ENCODE measurements at places on chromosomes 16 and 17.

DNA sequence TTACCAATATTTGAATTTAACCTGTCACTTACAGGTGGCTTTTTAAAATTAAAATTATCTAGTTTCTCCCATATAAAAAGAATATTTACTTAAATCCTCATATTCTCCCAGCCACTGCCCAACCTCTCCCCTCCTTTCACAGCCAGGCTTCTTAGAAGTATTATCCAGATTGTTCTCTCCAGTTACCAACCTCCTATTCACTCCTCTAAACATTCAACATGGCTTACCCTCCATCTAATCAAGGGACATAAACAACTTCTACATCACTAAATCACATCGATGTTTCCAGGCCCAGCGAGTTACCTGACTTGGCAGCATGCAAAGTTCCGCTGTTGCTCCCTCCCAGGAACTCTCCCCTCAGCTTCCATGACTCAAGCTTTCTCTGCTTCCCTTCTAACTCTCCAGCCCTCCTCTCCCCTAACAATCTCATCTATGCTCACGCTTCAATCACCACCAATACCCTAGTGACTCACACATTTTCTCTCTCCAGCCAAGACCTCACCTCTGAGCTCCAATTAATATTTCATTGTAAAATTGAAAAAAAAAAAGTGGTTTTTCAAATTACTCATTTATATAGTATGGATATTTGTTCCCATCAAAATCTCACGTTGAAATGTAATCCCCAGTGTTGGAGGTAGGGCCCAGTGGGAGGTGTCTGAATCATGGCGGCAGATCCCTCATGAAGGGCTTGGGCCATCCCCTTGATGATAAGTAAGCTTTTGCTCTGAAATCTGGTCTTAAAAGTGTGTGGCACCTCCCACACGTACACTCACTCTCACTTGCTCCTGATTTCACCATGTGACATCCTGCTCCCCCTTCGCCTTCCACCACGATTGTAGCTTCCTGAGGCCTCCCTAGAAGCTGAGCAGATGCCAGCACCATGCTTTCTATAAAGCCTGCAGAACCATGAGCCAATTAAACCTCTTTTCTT, 88.5 kb downstream of the HELZ start:
- no peaks in the 10 kb centered on the region for H3K27me3 ChIP-seq
- peaks cover 20% of the 10 kb centered on the region for H3K4me1 ChIP-seq
- no peak overlapping the region for H3K4me3 ChIP-seq
- no peak overlapping the region for H3K27ac ChIP-seq
- DNase-seq, result no peak

DNA sequence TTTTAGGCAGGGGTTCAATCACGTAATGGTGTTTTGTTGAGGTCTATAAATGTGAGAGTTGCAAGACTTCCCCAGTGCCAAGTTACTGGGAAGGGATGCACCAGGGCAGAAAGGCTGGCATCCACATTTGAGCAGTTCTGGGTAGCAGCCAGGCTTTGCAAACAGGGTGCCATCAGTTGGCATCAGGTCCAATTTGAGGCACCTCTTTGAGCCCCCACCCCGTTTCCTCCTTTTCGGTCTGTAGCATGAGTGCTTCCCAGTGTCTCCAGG, 142.6 kb upstream of the CACNG5 start:
- H3K36me3 ChIP-seq, result peaks cover 80% of the 10 kb centered on the region
- no peak for DNase-seq
- peaks cover 10% of the 10 kb centered on the region for H3K4me1 ChIP-seq
- no peak overlapping the region for H3K4me3 ChIP-seq

GRCh38 chr16:17511340-17511739, 40.6 kb upstream of the XYLT1 start:
- DNase-seq, result no peak
- no peak overlapping the region for H3K27ac ChIP-seq
- no peaks in the 10 kb centered on the region for H3K4me1 ChIP-seq
- no peak overlapping the region for H3K4me3 ChIP-seq

GRCh38 chr17:37829592-37830123, 84.8 kb upstream of the HNF1B start:
- peaks cover 39% of the 10 kb centered on the region for H3K4me1 ChIP-seq
- peaks cover 2% of the 10 kb centered on the region for H3K36me3 ChIP-seq

DNA sequence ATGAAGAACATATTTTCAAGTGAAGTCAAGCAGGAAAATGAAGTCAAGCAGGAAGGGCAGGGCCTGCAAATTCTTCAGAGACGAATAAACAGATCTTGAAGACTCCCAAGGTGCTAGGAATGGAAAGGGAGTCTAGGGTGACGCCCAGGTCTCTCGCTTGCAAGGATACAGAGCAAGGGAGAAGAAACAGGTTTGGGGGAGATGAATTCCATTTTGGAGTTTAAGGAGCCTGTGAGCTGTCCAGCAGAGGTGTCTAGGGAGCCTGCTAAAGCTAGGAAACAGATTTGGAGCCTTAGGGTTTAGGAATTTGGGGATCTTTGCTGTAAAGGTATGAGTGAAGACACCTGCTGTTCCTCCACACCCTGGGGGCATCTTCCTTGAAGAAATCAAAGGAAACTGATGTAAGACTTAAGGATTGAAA, 2.0 kb upstream of the UNKL start:
- H3K27me3 ChIP-seq, result no peaks in the 10 kb centered on the region
- no peak for DNase-seq
- peak overlapping the region; percentile 71 for H3K27ac ChIP-seq
- peak overlapping the region; percentile 5 for H3K4me3 ChIP-seq
- peaks cover 13% of the 10 kb centered on the region for H3K36me3 ChIP-seq

GRCh38 chr17:40038882-40039513, 15.2 kb downstream of the MED24 start:
- peaks cover 2% of the 10 kb centered on the region for H3K36me3 ChIP-seq
- H3K4me3 ChIP-seq, result no peak overlapping the region
- H3K27ac ChIP-seq, result no peak overlapping the region
- no peaks in the 10 kb centered on the region for H3K4me1 ChIP-seq
- no peaks in the 10 kb centered on the region for H3K27me3 ChIP-seq
- DNase-seq, result no peak

DNA sequence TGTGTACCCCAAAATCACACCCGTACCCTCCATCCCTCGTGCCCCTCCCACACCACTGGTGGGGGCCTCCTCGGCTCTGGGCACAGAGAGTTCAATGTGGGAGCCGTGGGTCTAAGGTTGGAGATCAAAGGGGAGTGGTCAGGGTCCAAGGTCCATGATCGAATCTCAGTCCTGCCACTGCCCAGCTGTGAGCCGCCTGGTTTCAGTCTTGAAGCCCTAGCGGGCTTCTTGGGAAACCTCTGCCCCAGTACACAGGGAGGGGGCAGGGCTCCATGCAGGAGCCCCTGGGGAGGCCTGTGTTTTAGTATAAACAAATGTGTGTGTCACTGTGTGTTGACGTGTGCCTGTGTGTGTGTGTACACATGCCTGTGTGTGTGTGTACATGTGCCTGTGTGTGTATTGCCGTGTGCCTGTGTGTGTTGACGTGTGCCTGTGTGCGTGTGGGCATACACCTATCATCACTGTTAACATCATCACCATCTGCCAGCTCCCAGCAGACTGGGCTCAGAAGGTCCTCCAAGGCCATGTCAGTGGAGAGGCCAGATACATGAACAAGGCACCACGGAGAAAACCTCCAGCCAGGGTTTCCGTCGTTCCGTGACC, 26.5 kb upstream of the ZNF469 start:
- DNase-seq, result no peak
- H3K27me3 ChIP-seq, result no peaks in the 10 kb centered on the region
- H3K4me1 ChIP-seq, result no peaks in the 10 kb centered on the region
- no peaks in the 10 kb centered on the region for H3K36me3 ChIP-seq
- H3K27ac ChIP-seq, result no peak overlapping the region

DNA sequence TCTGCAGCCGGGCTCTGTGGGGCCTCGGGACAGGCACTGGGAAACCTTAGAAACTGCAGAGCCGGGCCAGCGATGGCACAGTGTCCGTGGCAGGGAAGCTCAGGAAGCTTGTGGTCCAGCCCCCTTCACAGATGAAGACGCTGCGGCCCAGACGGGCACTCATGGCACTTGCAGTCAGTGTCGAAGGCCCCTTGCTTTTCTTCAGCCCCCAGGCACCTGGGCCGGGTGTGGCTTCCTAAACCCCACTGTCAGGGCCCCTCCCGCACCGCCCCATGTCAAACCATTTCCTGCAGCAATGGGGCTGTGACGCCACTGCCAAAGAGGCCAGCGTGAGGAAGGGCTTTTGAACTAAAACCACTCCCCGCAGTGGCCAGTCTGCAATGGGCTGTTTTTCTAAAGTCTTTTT, 164.0 kb downstream of the LAT start:
- H3K4me3 ChIP-seq, result peak overlapping the region; percentile 76
- peaks cover 24% of the 10 kb centered on the region for H3K4me1 ChIP-seq
- peak overlapping the region; percentile 91 for H3K27ac ChIP-seq
- no peaks in the 10 kb centered on the region for H3K27me3 ChIP-seq
- H3K36me3 ChIP-seq, result peaks cover 13% of the 10 kb centered on the region

DNA sequence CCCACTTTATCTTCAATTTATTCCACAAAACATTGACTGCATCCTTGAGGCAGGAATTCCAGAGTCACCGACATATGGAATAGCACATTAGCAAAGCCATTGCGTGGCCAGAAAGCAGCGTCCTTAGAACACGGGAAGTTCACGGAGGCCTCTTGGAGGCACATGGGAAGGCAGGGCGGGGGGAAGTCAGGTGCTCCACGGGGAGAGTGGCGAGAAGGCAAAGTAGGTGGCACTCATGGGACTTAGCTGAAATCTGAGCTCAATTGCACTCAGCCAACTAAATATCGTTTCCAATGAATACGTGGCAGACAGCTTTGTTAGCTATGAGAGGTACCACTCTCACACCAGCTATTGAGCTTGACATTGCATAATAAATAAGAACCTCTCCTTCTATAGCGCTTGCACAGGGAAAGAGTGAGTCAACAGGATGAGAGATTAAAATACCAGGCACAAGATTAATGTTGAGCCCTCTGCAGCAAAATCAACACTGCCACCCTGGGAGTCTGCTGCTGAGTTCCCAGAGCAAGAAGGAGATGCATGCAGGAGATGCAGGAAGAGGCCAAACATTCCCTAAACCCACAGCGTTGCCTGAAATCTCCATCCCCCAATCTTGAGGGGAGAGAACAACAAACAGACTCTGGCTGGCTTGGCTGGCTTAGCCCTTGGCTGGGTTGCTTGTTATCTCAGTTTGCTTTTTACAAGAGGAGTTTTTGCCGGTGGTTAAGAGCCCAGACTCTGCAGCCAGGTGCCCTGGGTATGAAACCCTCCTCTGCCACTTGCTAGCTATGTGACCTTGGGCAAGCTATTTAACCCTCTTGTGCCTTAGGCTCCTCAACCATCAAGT, 28.8 kb downstream of the ABCC12 start:
- no peak for DNase-seq
- H3K4me3 ChIP-seq, result no peak overlapping the region
- H3K27ac ChIP-seq, result no peak overlapping the region
- no peaks in the 10 kb centered on the region for H3K4me1 ChIP-seq

GRCh38 chr16:65279576-65279975, 157.7 kb upstream of the CDH11 start:
- no peaks in the 10 kb centered on the region for H3K36me3 ChIP-seq
- H3K4me1 ChIP-seq, result no peaks in the 10 kb centered on the region
- no peak overlapping the region for H3K27ac ChIP-seq
- no peak overlapping the region for H3K4me3 ChIP-seq

DNA sequence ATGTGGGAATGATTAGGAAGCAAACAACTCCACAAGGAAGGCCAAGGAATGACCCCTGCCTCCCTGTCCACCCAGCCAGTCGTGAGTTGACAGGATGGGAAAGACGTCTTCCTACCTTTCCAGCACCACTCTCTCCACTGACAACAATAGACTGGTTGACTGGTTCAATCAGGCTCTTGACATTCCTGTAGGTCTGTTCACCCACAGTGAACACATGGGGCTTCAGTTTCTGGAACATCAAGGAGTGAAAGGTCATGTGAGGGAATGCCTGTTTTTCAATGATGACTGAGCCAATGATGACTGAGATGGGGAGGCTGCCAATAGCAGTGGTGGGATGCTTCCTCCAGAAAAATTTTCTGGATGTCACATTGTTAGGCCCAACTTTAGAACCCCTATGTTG, 9.6 kb downstream of the MYO19 start:
- no peak for DNase-seq
- peaks cover 16% of the 10 kb centered on the region for H3K4me1 ChIP-seq
- no peak overlapping the region for H3K4me3 ChIP-seq
- no peaks in the 10 kb centered on the region for H3K27me3 ChIP-seq
- no peak overlapping the region for H3K27ac ChIP-seq
- peaks cover 46% of the 10 kb centered on the region for H3K36me3 ChIP-seq

DNA sequence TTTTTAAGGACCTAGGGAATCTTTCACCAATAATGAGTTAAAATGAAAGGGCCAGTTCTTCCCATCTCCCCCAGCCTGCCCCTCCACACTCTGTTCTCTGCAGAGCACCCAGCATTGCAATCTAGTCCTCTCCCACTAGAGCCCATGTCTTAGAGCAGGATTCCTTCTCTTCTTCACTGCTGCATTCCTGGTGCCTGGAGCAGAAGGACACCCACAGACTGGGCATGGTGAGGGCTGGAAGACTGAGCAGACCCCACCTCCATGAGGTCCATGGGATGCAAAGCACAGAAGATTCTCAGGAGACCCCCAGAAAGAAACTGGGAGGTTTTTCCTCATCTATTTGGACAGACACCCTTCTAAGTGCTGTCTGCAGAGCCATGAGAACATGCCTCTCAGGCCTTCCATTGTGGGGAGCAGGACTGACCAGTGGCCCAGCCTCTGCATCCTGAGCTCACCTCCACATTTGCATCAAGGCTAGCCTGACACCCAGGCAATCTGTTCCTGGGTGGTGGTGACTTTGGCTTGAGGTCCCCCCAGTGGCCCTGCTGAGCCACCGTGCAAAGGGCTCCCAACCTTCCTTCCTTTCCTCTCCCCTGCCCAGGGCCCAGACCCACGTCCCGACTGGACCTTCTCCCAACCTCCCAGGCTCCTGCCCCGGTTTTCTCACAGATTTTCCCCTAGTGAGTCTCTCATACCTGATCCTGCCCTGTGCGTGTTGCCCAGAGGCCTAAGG, 74.2 kb upstream of the ZNF469 start:
- H3K27ac ChIP-seq, result no peak overlapping the region
- H3K36me3 ChIP-seq, result no peaks in the 10 kb centered on the region

GRCh38 chr17:29250666-29251065, 4.0 kb downstream of the CRYBA1 start:
- H3K27me3 ChIP-seq, result no peaks in the 10 kb centered on the region
- DNase-seq, result no peak
- no peak overlapping the region for H3K27ac ChIP-seq

- H3K27ac ChIP-seq, result peak overlapping the region; percentile 73
- H3K36me3 ChIP-seq, result peaks cover 33% of the 10 kb centered on the region
- H3K4me1 ChIP-seq, result peaks cover 24% of the 10 kb centered on the region
- peak overlapping the region; percentile 99 for H3K4me3 ChIP-seq
- DNase-seq, result no peak
Observed at GRCh38 chr16:2429771-2430663, 770 bp downstream of the CCNF start.

- no peaks in the 10 kb centered on the region for H3K27me3 ChIP-seq
- H3K27ac ChIP-seq, result no peak overlapping the region
- H3K4me3 ChIP-seq, result no peak overlapping the region
- DNase-seq, result no peak
Observed at GRCh38 chr17:42189651-42189965, 4.4 kb upstream of the HCRT start.
